GM20000 (cell line): ENCODE measurements at places on chromosomes 5 and 9.

GRCh38 chr5:97478483-97478882 is 295.4 kb upstream of the RIOK2 start:
- no peak for DNase-seq

GRCh38 chr9:93619272-93619775 is 42.9 kb downstream of the PHF2 start:
- no peak for DNase-seq

- no peak for DNase-seq
These were observed 39.5 kb downstream of the MFAP3 start for GRCh38 chr5:154078272-154078671.

- no peak for DNase-seq
These were observed 151.1 kb downstream of the DOCK2 start for GRCh38 chr5:169788168-169788567.

DNA sequence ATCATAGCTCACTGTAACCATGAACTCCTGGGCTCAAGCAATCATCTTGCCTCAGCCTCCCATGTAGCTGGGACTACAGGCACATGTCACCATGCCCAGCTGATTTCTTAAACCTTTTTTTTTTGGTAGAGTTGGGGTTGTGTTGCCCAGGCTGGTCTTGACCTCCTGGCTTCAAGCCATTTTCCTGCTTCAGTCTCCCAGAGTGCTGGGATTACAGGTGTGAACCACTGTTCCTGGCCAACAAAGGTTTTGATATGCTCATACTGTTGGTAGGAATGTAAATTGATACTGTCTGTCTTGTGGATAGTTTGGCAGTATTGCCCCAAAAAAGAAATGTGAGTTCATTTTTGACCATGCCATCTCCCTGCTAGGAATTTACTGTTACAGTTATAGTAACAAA is 77.4 kb upstream of the TMEM171 start:
- DNase-seq: no peak

DNA sequence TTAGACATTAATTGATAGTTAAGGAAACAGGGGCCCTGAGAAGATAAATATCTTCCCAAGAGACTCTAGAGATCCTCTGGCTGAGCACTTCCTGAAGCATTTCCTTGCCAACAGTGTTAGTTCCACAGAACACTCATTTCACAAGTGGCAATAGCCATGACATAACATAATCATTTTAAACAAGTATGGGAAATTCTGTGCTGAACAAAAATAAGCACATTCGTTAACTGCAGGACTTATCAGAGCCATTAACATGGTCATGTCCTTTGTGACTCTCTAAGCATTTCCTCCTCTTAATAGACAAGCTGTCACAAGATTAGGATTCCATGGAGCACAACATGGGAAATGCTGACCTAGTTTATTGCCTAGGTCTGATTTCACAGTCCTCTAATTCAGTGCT is 184.9 kb downstream of the SNX18 start:
- DNase-seq: no peak

- DNase-seq: no peak
These were observed 1.2 kb downstream of the CDKN2B-AS1 start for GRCh38 chr9:21995666-21996398.

GRCh38 chr9:127159325-127159801 is 36.9 kb upstream of the ANGPTL2 start:
- no peak for DNase-seq

DNA sequence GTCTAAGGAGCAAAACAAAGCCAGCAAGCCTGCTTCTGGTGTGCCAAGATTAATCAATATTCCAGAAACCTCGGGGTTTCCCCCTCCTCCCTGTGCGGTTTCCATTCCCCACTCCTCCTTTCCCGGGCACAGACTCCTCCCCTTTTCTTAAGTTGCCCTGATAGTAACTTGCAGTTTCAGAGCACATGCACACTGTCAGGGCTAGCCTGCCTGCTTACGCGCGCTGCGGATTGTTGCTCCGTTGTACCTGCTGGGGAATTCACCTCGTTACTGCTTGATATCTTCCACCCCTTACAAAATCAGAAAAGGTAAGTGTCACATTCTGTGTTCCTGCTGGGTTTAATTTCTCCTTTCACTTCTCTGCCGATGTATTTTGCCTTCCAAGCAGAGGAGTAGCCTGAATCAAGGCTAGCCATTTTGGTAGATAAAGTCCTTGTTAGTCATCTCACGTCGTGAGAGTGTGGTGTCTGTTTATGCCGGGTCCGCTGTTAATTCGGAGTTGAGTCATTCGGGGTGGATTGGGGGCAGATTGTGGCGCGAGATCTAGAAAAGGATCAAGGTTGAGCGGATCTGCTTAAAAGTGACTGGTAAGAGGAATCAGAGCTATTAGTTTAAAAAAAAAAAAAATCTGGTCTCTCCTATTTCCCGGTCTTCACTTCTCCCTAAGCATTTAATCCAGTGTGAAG is at the start of gene SLC1A3:
Gene SLC1A3, plus strand, starts transcription at position 179 of the 686 bp plus-strand sequence. CDS start 1,818 bp downstream, outside the sequence.
- DNase-seq: peak; percentile 39

GRCh38 chr5:79878721-79879336 is 112.2 kb downstream of the MTX3 start:
- peak; percentile 37 for DNase-seq

DNA sequence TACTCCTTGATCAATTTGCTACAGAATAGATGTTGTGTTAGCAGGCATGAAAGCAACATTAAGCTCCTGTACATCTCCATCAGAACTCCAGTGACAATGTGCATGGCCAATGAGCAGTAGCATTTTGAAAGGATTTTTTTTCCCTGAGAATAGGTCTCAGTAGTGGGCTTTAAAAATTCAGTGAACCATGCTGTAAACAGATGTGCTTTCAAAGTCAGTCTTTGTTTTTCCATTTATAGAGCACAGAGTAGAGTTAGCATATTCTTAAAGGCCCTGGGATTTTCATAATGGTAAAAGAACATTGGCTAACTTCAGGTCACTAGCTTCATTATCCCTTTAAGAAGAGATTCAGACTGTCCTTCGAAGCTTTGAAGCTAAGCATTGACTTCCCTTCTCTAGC is 150.8 kb downstream of the VPS13A start:
- no peak for DNase-seq

DNA sequence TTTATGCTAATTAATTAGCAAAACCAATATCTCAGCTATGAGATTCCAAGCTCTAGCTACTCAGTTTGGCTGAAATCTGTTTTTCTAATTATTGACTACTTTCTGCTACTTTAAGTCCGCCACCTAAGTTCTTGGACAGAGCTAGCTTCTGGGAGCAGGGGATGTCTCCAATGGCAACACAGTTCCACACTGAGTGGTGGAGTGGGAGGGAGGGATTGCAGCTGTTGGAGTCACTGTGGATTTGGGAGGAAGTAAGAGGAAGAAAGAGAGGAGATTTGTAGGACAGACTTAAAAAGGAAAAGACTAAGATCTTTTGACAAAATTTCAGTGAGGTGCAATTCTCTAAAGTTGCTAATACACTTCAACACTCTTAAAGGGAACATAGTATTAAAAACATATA is 450.8 kb downstream of the NFIB start:
- no peak for DNase-seq

- DNase-seq: no peak
These were observed 130.1 kb upstream of the PTGER4 start for GRCh38 chr5:40549616-40550015.

DNA sequence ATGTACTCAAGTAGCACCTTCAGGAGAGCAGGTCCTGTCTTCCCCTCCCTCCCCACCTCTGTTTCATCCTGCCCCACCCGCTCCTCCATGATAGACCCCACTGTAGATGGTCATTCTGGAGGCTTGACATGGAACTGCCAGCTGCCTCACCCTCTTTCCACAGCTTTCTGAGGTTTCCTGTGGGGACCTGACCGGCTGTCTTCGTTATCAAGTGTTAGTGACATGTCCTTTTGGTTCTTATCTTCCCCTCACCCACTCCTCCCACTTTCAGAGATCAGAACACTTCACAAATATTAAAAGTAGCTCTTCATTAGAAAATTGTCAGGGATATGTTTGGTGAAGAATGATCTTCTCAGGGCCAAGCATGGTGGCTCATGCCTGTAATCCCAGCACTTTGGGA is 52.7 kb downstream of the MEGF10 start:
- DNase-seq: no peak

GRCh38 chr5:159884917-159885620 is 31.2 kb upstream of the ADRA1B start:
- DNase-seq: no peak

GRCh38 chr5:176162198-176162597 is 76.0 kb upstream of the SIMC1 start:
- no peak for DNase-seq

GRCh38 chr9:6842584-6842947 is 84.8 kb downstream of the KDM4C start:
- DNase-seq: no peak

- DNase-seq: no peak
These were observed 111.5 kb upstream of the CCNH start for GRCh38 chr5:87524217-87524616.

DNA sequence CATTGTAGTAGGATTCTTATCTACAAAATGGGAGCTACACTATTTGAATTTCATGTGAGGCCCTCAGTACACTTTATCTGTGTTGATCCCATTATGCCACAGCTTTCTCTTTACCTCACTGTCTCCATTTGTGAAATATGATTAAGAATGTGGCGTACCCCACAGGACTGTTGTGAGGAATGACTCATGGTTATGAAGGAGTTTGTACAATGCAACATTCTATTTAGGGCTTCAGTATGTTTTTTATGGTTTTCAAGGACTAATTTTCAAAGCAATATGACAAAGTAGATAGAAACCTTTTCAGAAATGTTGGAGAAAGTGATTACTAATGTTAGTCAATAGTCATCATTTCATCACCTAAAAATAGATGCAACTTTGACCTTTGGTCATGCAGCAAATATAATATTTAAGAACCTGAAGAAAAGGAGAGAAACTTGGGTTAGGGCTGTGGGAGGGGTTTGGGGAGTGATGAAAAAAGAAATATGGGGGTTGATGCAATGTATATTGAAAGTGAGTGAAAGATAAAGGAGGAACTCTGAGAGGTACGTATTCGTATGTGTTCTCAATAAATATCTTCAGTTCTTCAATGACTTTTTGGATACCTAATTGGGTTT is 53.7 kb upstream of the PIP5K1B start:
- DNase-seq: no peak
